IgD-negative memory B cell (primary cell): ENCODE measurements at places on chromosomes 16 and 17. TPM values are rescaled to one million over a fixed set of nuclear protein-coding genes. Genes with fewer than 3 reads are reported as not detected.

LRRC75A gene
- 1.7 TPM for polyA plus RNA-seq

RAB26 gene
- 0.41 TPM for polyA plus RNA-seq

IL17C gene
- not detected for polyA plus RNA-seq

TEX14 gene
- not detected for polyA plus RNA-seq

AATK gene
- polyA plus RNA-seq = 0.29 TPM

TMEM88 gene
- polyA plus RNA-seq = not detected

PPP1R27 gene
- not detected for polyA plus RNA-seq

GDE1 gene
- 28.4 TPM for polyA plus RNA-seq

SCGB1C2 gene
- not detected for polyA plus RNA-seq

ZPBP2 gene
- 0.84 TPM for polyA plus RNA-seq

SLC47A2 gene
- 0.15 TPM for polyA plus RNA-seq

SERPINF2 gene
- 1.2 TPM for polyA plus RNA-seq

PHF23 gene
- polyA plus RNA-seq = 38.2 TPM

HCRT gene
- polyA plus RNA-seq = not detected

DCTPP1 gene
- polyA plus RNA-seq = 137 TPM

HOXB7 gene
- polyA plus RNA-seq = not detected

TEKT1 gene
- polyA plus RNA-seq = not detected

IL34 gene
- polyA plus RNA-seq = not detected

MYH13 gene
- polyA plus RNA-seq = not detected

SLC6A2 gene
- not detected for polyA plus RNA-seq

DNAH3 gene
- not detected for polyA plus RNA-seq

SLC5A2 gene
- polyA plus RNA-seq = 0.94 TPM

TNP2 gene
- not detected for polyA plus RNA-seq

RAB37 gene
- polyA plus RNA-seq = 76.5 TPM

MILR1 gene
- polyA plus RNA-seq = 1.9 TPM

PRDM7 gene
- polyA plus RNA-seq = not detected

TBX21 gene
- 10.0 TPM for polyA plus RNA-seq

CD19 gene
- polyA plus RNA-seq = 185 TPM

CRYBA1 gene
- not detected for polyA plus RNA-seq

PLLP gene
- polyA plus RNA-seq = 1.1 TPM

GSG1L gene
- polyA plus RNA-seq = not detected

TMEM235 gene
- not detected for polyA plus RNA-seq

UBE2O gene
- 13.8 TPM for polyA plus RNA-seq

PFN1 gene
- 1,903 TPM for polyA plus RNA-seq

HASPIN gene
- polyA plus RNA-seq = 0.34 TPM

TBC1D3G gene
- not detected for polyA plus RNA-seq

CDYL2 gene
- 0.69 TPM for polyA plus RNA-seq

KRT20 gene
- not detected for polyA plus RNA-seq

PIGQ gene
- 18.9 TPM for polyA plus RNA-seq

SHISA6 gene
- not detected for polyA plus RNA-seq
